ENCODE measurements at places on chromosomes 3 and 15.

DNA sequence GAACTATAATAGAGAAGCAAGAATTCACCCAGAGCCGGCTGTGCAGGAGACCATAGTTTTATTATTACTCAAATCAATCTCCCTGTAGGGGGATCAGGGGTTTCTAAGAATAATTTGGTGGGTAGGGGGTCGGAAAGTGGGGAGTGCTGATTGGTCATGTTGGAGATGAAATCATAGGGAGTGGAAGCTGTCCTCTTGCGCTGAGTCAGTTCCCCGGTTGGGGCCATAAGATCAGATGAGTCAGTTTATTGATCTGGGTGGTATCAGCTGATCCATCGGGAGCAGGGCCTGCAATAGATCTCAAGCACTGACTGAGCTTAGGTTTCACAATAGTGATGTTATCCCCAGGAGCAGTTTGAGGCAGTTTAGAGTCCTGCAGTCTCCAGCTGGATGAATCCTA, 97.0 kb upstream of the SNRPN start:
- DNase-seq: no peak

- DNase-seq: no peak
Observed at GRCh38 chr15:28914046-28914445, 28.3 kb downstream of the APBA2 start.

DNA sequence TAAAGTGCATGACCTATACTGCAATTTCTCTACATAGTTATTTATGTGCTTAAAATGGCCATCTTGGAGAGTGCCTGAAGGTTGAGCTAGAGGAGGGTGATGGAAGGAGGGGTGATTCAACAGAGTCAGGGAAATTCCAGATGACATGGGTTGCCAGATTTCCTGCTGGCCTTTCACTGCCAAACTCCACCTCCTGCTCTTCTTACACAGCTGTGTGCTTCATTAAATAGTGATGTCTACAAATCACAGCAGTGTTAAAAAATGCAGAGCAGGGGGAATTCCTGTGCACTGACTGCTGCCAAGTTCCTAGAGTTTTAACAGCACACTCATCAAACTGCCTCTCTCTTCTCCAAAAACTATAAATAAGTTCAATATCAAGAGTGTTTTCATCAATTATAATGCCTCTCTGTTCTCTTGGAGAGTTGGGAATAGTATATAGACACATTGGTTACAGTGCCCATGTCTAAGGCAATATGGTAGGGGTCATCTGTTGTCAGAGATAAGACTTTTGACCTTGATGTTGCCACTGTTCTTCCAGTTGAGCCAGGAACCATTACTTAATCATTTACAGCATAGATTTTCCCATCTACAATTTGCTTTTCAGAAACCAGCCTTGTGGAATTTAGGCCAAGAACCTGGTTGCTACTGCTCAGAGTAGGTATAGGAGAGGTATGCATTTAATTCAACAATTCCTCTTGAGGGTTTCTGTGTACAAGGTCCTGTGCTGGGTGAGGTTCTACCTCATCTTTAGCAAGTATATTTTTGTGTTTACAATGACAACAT, 79.6 kb downstream of the TP63 start:
- DNase-seq: no peak

DNA sequence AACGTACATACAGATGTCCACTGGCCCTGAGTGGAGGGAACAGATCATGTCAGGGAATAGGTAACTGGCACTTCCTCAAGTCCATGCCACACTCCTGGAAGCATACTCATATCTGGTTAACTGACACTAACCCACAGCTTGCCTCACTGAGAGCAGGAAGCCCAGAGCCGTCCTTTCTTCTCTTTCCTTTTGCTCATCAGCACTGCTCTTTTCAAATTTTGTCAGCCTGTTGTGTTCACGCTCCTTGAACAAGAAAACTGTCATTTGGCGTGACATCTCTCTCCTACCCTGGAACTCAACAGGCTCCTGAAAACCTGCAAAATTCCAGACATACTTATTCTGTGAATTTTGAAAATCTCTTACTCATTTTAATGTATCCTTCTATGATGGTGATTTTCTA, 360.2 kb downstream of the MAGI1 start:
- no peak for DNase-seq

- no peak for DNase-seq
Observed at GRCh38 chr3:159951540-159951939, 37.1 kb upstream of the IL12A start.

GRCh38 chr15:48556159-48556897, 89.2 kb downstream of the FBN1 start:
- no peak for DNase-seq

GRCh38 chr15:27094235-27094634, 123.3 kb downstream of the GABRG3 start:
- DNase-seq: no peak

GRCh38 chr3:71492974-71493771, 90.4 kb downstream of the FOXP1 start:
- no peak for DNase-seq

- DNase-seq: no peak
Observed at GRCh38 chr3:186901135-186901734, 29.1 kb upstream of the ST6GAL1 start.

- DNase-seq: no peak
Observed at GRCh38 chr3:54053211-54053610, 69.1 kb upstream of the CACNA2D3 start.

GRCh38 chr15:52028431-52029093, 9.5 kb downstream of the MAPK6 start:
- no peak for DNase-seq

DNA sequence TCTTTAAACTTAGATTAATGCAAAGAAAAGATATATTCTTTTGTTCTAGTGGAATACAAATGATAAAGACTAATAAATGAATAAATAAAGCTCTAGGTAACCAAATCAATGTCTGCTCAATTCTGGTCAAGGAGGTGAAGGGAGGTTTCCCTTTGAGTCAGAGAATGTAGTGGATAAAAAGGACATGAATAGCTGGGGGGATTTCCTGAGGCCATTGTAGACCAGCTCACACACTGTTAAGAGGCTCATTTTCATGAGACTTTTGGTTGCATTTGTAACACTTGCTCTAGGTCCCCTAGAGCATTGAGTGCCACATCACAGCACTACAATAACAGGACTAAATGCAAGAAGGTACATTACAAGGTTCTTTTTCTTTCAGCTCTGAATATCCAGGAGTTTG, 170.7 kb downstream of the TIGIT start:
- DNase-seq: no peak

DNA sequence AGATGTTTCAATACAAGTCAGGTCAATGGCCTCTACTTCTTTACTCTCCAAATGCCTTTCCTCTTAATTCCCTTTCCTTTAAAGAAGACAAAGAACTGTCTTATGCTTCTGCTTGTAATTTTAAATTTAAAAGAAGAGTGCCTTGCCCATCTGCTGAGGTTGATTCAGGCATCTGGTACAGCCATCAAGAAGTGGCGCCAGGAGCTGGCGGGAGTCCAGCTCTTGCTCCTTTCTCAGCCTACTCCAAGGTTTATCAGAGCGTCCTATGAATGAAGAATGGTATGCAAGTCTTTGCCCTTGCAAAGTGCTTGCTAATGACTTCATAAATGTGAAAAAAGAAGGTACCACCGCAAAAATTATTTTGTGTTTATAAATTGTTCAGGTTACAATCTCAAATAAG, 294.6 kb upstream of the TGFBR2 start:
- no peak for DNase-seq
